ENCODE measurements at places on chromosomes 6 and 20.

DNA sequence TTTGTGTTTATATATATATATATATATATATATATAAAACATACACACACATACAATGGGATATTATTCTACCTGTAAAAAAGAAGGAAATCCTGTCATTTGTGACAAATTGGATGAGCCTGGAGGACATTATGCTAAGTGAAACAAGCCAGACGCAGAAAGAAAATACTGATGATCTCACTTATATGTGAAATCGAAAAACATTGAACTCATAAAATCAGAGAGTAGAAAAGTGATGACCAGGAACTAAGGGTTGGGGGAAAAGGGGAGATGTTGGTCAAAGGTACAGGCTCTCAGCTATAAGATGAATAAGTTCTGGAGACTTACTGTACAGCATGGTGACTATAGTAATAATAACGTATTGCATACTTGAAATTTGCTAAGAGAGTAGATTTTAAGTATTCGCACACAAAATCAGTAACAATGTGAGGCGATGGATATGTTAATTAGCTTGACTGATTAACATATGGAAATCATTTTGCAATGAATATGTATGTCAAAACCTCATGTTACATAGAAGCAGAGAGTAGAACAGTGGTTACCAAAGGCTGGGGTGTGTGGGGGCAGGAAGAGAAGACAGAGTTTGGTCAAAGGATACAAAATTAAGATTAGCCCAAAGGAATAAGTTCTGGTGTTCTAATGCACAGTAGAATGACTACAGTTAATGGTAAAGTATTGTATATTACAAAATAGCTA, 92.3 kb upstream of the PHACTR1 start:
- DNase-seq, result no peak

- no peak for DNase-seq
Observed at GRCh38 chr6:38153798-38154345, 334.3 kb downstream of the ZFAND3 start.

- no peak for DNase-seq
Observed at GRCh38 chr6:130796313-130796905, 30.8 kb upstream of the SMLR1 start.

DNA sequence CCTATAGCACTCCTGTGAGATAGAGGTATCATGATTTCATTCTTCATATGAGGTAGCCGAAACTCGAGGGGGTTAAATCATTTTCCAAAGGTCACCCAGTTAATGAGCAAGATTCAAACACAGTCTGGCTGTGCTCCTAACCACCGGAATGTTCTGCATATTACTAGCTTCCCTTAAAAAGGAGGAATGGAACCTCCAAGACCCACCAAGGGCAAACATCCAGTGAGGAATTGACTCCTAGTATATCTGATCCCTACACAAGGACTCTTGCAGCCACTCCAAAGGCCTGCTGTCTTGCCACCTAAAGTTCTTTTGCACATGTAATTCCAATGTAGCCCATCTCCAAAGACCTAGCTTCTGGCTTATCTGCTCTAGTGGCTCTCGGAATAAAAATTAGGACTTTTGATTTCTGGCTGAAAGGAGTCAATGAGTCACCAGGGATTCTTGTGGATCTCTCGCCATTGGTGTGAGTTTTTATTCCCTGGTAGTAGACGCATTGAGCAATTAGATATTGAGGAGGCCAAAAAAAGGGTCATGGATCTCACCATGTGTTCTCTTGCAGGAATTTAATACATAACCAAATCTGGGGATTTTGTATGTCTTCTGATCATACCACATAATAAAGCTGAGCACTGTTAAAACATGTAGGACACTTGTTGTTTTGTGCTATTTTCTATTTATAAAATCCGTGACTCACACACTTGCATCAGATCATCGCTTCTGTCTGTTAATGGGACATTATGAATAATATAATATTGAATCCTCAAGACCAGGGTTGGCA, 9.1 kb downstream of the BCAS1 start:
- no peak for DNase-seq

- no peak for DNase-seq
Observed at GRCh38 chr6:157236040-157236725, 87.1 kb downstream of the TMEM242 start.

DNA sequence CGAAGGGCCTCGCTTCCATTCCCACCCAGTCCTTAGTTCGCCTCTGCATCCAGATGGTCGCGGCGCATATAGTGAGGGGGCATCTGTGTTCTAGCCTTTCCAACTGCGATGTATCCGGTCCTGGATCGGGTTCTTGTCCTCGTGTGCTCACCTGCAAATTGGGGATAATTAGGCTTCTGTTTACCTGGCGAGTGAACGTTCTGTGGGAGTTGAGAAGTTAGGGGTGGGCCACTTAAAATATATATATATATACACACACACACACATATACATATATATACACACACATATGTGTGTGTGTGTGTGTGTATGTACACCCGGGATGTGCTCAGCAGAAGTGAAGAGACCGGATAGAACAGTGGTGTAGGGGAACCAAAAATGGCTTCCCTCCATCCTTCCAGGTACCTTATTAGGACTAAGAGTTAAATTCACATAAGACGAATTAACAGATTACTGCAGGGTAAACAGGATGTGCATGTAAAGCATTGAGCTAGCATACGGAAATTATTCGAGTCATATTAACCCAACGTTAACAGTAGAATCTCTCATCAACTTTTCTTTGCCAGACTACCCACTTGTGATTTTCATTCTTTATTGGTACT, 537 bp downstream of the CSTF1 start:
- DNase-seq, result no peak

DNA sequence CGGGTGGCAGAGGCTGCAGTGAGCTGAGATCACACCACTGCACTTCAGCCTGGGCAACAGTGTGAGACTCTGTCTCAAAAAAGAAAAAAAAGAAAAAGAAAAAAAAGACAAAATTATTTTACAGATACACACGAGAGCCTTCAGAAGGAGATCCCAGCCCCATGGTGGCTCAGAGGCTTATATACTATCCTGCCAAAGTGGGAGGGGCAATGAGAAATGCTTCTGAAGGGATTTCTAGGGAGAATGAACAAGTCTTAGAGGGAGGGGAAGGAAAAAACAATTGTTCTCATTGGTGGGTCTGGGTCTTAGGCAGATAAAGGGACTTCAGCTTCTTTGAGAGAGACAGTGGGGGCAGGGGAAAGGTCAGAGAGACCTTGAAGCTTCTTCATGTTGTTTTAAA, 76.8 kb downstream of the BANF2 start:
- no peak for DNase-seq

- DNase-seq, result no peak
Observed at GRCh38 chr6:158596861-158597260, 37.0 kb downstream of the TMEM181 start.

GRCh38 chr6:38269461-38270172, 370.1 kb downstream of the BTBD9 start:
- DNase-seq, result no peak

- DNase-seq, result no peak
Observed at GRCh38 chr20:63361519-63362435, 628 bp upstream of the CHRNA4 start.
